Activated gamma-delta T cell (primary cell): ENCODE measurements at places on chromosomes 7 and 10.

- no peak for DNase-seq
These were observed 9.8 kb downstream of the ZNF775 start for GRCh38 chr7:150388709-150389531.

DNA sequence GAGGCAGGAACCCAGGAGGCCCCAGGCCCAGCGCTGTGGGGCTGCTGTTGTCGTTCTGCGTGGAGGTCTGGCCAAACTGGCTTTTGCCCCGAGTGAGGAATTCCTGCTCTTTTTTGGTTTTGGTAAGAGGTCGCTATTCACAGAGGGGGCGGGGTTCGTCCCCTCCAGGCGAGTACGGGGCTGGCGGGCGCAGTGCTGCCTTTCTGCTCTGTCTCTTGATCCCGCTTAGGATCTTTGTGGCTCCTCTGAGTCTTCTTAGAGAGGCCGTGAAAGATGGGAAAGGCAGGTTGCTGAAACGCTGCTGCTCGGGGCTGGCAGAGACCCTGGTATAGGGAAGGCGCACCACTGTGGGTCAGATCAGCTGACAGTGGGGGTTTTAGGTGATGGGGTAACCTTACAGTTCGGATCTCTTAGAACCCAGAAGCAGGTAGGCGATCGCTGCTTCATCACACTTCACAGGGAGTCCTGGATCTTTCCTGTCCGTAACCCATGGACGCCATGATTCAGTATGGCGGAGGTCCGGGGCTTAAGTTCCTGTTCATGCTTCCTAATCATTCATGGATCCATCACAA, 136.7 kb downstream of the KIF20B start:
- no peak for DNase-seq

- DNase-seq: no peak
These were observed 17.5 kb upstream of the ANLN start for GRCh38 chr7:36372156-36372555.

DNA sequence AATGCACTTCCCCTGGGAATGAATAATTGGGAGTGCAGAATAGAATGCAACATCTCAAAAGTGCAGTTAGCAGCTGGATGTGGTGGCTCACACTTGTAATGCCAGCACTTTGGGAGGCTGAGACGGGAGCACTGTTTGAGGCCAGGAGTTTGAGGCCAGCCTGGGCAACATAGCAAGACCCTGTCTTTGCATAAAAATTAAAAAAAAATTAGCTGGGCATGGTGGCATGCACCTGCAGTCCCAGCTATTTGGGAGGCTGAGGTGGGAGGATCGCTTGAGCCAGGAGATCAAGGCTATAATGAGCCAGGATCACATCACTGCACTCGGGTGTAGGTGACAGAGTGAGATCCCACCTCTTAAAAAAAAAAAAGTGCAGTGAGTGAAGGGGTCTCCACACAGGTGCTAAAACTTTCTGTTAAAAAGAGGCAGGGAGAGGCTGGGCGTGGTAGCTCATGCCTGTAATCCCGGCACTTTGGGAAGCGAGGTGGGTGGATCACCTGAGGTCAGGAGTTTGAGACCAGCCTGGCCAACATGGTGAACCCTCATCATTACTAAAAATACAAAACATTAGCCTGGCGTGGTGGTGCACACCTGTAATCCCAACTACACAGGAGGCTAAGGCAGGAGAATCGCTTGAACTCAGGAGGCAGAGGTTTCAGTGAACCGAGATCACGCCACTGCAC, 13.5 kb upstream of the ZMIZ1 start:
- DNase-seq: no peak

GRCh38 chr10:120557311-120557710, 100.3 kb downstream of the PLPP4 start:
- no peak for DNase-seq

DNA sequence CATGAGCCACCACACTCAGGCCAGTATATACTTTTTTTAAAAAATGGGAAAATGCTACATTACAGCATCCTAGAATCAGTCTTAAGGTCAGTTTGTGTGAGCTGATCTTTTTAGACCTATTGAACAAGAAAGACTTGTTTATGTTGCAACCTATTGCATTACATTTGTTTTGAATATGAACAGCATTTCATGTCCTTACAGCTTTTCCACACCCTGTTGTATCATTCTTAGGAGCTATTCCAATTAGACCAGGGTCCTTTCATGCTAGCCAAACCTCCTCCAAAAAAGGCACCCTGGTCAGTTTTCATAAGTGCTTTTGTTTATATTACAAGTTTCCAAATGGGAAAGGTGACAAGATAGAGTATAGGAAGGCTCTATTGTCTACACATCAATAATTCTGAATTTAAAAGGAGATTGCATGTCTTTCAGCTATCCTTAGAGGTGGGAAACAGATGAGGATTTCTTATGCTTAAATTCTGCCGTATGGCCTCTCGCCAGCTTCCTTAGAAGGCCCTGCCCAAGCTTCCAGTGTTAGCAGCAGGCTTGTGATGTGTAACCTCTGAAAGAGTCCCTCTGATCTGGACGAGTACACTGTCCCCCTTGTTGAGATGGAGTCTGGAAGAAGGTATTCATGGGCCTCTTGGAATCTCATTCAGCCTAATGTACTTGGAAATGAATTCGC, 171.9 kb downstream of the OTUD1 start:
- DNase-seq: no peak

GRCh38 chr10:118595598-118596425, at the start of gene PRLHR:
Gene PRLHR (minus strand): TSS chr10:118595648. CDS start chr10:118595244, 404 bp downstream.
- DNase-seq: no peak

DNA sequence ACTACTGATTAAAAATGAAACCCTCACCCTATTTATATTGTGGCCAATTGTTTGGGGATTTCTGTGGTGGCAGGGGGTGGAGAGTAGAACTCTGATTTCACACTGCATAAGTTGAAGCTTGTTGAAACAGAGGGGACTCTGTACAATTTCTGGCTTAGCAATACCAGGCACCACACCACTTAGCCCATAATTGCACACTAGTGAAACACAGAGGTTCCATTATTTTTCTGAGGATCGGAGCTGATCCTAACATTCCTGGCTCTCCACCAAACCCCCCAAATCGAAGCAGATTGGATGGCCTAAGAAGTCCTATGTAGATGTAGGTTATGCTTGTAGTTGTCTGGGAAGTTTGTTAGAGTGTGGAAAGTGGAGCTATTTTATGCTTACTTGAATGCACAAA, 47.0 kb downstream of the PTN start:
- no peak for DNase-seq

DNA sequence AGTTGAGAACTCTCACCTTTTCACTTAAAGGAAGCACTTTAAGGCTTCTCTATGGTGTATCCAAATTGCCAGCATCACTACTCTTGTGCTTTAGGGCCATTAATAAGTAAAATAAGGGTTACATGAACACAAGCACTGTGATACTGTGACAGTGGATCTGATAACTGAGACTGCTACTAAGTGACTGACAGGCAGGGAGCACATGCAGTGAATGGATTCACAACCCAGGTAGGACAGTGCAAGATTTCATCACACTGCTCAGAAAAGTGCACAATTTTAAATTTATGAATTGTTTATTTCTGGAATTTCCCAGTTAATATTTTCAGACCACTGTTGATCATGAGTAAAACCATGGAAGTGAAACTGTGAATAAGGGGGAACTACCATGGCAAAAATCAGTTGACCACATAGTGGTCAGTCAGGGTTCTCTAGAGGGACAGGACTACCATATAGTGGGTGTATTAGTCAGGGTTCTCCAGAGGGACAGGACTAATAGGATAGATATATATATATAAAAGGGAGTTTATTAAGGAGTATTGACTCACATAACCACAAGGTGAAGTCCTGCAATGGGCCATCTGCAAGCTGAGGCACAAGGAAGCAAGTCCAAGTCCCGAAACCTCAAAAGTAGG, 20.9 kb upstream of the CYP51A1 start:
- no peak for DNase-seq

DNA sequence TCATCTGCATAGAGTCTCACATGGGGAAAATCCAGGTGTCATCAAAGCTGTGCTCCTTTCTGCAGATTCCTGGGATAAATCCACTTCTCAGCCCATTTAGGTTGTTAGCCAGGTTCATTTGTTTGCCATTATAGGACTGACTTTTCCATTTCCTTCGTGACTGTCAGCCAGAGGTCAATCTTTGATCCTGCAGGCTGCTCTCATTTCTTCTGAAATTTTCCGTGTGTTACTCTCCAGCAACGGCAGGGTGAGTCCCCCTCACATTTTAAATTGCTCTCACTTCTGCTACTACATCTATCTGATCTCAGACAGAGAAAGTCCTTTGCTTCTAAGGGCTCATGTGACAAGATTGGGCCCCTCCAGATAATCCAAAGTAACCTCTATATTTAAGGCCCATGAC, 150.7 kb upstream of the BET1 start:
- DNase-seq: no peak

GRCh38 chr7:4758791-4759190, 16.6 kb upstream of the AP5Z1 start:
- no peak for DNase-seq

DNA sequence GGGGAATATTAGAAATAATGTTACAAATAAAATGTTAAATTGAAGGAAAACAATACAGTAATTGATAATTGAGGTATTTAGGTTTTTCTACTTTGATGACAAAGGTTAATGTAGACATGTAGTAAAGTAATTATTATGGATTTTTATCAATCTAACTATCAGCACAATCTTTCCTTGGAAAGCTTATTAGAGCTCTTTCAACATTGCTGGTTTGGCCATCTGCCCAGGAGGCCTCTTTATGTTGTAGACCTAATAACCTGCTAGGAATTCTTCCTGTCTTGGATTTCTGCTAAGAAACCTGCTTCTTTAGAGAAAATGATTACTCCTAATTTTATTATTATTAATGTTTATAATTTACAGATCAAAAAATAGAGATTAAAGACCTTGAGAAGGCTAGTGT, 78.9 kb downstream of the CHRM2 start:
- no peak for DNase-seq

DNA sequence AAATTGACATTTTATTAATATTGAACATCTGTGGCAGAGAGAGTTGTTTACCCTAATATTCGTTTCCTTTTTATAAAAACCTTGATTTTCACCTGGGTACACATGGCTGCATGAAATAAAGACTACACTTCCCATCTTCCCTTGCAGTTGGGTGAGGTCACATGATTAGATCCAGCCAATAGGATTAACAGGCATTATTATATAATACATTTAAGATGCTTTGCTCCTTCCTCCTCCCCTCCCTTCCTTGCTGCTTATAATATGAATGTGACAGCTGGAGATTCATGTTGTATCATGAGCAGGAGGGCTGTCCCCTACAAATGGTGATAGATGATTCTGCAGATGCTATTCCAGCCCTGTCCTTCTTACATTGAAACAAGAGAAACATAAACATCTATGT, 146.6 kb downstream of the SH2D4B start:
- DNase-seq: no peak

DNA sequence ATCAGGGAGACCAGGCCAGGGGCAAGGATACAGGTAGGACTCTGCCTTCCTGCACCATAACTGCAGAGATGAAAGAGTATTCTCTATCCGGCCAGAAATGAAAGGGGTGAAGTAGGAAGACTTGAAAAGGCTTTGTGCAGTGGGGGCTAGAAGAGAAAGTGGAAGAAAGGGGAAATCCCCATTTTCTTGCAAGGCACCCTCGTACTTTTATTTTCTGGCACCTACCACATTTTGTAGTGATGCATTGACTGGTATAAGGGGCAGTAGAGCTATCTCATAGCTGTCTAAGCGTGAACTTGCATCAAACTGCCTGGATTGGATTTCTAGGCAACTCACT, 752 bp upstream of the CAMK2G start:
- DNase-seq: no peak

GRCh38 chr7:138276891-138277290, 183.2 kb upstream of the TRIM24 start:
- no peak for DNase-seq

DNA sequence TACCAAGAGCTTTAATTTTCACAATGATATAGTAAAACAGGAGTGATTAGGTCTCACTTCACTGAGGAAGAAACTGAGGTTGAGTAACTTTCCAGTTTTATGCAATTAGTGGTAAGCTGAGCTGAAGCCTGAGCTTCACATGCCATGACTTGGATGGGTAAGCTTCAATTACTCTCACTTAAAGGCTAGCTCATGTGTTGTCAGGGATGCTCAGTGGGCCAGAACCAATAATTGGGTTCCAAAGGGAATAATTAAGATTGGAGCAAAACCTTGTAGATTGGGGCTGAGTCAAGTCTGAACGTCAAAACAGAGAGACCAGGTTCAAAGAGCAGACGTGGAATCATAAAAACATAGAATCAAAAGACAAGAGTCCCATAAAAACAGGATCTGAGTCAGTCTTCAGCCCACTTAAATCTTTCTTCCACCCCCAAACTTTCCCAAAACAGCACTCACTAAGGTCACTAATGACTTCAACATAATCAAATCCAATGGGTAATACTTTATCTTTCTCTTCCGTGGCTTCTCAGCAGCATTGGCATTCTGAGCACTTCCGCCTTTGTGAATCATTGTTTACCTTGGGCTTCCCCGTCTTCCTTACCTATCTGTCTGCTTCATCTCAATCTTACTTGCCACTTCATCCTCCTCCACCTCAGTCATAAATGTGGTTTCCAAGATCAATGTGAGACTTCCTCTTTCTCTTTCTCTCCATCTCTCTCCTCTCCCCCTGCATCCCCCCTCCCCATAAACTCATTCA, 23.0 kb upstream of the EGFR start:
- no peak for DNase-seq

DNA sequence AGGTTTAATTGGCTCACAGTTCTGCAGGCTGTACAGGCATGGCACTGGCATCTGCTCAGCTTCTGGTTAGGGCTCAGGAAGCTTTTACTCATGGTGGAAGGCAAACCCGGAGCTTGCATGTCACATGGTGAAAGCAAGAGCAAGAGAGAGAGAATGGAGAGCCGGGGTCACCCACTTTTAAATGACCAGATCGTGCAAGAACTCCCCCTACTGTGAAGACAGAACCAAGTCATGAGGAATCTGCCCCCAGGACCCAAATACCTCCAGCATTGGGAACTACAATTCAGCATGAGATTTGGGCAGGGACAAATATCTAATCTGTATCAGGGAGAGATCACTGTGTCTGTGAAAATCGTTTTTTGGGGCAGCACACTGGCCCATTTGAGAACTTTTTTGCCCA, 110.0 kb upstream of the MYO3A start:
- DNase-seq: no peak

DNA sequence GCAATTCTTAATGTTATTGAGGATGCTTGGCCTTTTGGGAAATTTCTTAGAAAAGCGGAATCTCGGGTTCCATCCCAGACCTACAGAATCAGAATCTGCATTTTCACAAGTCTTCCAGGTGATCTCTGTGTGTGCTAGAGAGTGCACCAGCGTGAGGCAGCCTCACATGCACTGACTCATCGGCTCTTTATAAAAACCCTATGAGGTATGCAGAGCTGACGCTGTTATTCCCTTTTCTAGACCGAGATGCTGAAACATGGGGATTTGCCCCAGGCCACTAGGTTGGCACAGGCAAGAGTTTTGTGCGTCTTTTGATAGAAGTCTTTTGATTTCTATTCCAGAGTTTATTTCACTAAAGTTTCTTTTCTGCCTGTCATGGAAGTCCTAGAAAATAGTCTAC, 61.2 kb downstream of the CDCA7L start:
- no peak for DNase-seq

GRCh38 chr7:157065046-157065445, 54.6 kb upstream of the MNX1 start:
- DNase-seq: no peak
